RPMI8226 (cell line): ENCODE measurements at places on chromosomes 2 and 18.

GRCh38 chr2:189569295-189569910 lies 11.2 kb downstream of the SLC40A1 start:
- DNase-seq: peak; percentile 54

GRCh38 chr2:9424447-9425164 lies 1.2 kb downstream of the CPSF3 start:
- DNase-seq: no peak

DNA sequence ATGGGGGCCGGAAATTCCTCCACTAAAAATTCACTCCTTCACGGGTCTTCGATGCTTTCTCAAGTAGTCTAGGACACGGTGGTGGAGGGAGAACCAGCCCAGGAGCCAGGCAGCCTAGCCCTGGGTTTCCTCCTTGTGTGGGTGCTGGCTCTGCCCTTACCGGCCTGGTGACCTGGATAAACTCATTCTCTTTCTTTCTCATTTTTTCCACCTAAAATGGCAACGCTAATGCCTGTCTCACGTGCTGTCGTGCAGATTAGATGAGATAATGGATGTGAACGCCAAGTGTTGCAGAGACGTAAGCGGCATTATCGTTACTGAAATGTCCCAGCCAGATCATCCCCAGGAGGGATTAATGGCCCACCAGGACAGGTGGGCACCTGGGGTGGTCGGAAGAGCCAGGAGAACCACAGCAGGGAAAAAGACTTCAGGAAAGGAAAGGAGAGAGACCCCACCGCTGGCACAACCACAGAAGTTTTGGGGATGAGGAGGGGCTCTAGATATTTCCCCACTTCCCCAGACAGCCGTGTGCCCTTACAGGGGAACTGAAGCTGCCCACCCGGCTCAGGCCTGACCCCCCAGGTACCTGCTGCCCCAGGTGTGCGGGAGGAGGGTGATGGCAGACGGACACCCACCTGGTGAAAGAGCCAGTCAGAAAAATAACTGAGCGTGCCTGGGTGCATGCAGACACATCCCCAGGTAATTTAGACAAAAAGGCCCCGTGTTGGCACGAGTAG lies 100.8 kb upstream of the ASAP2 start:
- no peak for DNase-seq

DNA sequence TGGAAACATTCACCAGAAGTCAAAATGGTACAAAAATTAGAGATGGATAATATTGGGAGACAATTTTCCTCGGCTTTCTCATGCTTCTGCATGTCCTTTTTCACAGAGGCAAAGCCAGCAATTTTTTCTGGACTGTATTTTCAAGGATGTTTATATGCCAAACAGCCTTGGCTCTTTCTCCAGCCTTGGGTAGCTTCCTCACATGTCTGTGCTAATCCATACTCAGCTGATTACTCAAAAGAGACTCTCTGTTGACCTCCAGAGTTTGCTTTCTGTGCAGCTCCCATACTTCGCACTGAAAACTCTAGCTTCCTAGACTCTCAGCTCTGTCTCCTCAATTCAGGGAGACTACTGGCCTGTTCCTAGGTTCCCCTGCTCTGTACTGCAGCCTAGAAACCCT lies 10.6 kb downstream of the C18orf63 start:
- no peak for DNase-seq

GRCh38 chr18:9482790-9483189 lies 7.5 kb downstream of the RALBP1 start:
- DNase-seq: no peak

GRCh38 chr2:43024515-43025011 lies 201.8 kb downstream of the ZFP36L2 start:
- peak; percentile 53 for DNase-seq
